ENCODE measurements at places on chromosomes 5 and 9.

DNA sequence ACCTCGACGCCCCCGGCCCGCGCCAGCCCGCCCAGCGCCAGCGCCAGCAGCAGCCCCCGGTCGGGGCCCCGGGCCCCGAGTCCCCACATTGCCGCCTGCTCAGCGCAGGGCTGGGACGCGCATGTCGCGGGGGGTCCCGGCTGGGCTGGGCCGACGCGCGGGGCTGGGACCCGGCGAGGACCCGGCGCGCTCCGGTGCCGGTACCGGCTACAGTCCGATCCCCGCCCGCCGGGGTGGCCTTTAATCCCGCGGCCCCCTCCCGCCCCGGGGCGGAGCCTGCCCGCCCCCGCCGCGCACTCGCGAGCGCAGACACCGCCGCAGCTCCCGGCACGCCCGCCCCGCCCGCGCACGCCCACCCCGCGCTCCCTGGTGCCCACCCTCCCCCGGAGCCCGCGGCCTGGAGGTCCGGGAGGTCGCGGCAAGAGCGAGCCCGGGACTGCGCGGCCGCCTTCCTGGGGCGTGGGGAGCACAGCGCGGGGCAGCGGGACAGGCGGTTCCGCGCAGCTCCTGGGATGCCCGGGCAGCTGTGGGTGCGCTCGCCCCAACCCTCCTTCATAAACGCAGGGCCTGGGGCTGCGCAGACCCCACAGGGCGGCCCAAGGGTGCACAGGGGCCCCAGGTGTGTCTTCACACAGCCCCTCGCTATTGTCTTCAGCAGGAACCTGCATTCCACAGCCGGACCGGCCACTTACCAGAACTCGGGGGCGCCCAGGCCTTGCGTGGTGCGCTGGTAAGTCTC, at the start of gene SLC9A3:
SLC9A3 (minus strand) TSS at position 216 of the 739 bp plus-strand sequence.
- DNase-seq = no peak

GRCh38 chr9:115212832-115213231, 94.9 kb upstream of the TNC start:
- DNase-seq = no peak

GRCh38 chr5:131589510-131590348, 45.3 kb downstream of the RAPGEF6 start:
- peak; percentile 76 for DNase-seq

DNA sequence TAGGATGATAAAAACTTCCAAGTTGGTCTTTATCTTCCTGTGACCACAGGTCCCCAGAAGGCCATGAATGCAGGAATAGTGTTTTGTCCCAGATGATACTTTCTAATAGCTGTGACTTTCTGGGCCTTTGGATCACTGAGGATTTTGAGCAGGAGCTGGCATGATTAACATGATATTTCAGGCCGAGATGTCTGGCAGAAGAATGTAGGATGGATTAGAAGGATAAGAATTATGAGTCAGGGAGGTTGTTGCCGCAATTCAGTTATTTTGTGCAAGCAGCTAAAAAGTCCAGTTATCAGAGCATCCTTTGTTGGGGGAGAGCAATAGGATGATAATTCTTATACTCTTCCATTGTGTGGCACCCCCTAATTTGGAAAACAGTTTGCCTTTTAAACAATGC, 189.7 kb downstream of the PSAT1 start:
- DNase-seq = no peak

DNA sequence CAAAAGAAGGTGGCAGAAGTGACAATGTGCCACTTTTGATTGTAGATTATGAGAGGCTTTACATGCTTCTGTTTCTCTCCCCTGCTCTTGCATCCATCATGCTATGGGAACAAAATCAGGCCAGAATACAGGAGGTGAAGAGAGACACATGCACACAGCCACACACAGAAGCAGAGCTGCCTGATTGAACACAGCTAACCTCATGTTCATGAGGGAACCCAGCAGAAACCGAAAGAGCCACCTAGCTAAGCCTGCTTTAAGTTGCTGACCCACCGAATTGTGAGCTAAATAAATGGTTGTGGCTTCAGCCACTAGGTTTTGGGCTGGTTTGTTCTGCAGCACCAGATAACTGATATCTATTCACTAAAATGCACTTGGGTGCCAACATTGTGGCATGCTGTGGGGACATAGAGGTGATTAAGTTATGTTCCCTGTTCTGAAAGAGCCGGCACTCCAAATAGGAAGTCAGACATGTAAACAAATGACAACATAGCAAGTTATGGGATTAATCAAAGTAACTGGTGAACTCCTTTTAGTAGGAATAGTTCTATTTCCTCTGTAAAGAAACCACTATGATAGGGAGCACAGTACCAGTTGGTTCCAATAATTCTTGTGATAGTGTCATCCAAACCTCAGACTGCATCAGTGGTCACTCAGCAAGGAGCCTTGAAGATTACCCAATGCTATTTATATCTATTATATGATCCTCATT, 93.6 kb upstream of the TNC start:
- DNase-seq = no peak

DNA sequence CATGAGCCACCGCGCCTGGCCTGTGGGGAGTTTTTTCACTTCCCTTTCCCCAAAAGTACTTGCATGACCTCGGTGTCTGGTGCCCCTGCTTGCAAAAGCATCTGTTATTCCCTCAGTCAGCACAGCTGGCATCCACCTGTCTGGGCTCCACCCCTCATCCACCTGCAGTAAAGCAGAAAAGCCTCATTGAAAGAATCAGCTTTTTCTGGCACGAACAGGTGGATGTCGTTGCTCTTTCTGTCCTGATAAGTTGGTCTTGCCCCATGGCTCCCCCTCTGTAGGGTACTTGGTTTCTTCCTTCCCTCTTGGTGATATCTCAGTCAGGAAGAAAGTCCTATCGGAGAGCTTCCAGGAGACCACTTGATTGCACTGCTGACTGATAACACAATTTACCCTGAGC, 37.4 kb downstream of the WWC1 start:
- peak; percentile 75 for DNase-seq

Data from hepatocyte (in vitro differentiated cells).